ENCODE measurements at places on chromosomes 12 and 14.

GRCh38 chr14:99215277-99215676 is 56.7 kb downstream of the BCL11B start:
- DNase-seq, result no peak

- DNase-seq, result no peak
Observed at GRCh38 chr14:91184559-91184958, 59.9 kb downstream of the GPR68 start.

GRCh38 chr12:89236237-89236636 is 116.1 kb downstream of the DUSP6 start:
- no peak for DNase-seq

GRCh38 chr14:22427771-22428231 is 161.2 kb downstream of the DAD1 start:
- no peak for DNase-seq

GRCh38 chr14:104460791-104461651 is 118.5 kb upstream of the C14orf180 start:
- DNase-seq, result no peak

DNA sequence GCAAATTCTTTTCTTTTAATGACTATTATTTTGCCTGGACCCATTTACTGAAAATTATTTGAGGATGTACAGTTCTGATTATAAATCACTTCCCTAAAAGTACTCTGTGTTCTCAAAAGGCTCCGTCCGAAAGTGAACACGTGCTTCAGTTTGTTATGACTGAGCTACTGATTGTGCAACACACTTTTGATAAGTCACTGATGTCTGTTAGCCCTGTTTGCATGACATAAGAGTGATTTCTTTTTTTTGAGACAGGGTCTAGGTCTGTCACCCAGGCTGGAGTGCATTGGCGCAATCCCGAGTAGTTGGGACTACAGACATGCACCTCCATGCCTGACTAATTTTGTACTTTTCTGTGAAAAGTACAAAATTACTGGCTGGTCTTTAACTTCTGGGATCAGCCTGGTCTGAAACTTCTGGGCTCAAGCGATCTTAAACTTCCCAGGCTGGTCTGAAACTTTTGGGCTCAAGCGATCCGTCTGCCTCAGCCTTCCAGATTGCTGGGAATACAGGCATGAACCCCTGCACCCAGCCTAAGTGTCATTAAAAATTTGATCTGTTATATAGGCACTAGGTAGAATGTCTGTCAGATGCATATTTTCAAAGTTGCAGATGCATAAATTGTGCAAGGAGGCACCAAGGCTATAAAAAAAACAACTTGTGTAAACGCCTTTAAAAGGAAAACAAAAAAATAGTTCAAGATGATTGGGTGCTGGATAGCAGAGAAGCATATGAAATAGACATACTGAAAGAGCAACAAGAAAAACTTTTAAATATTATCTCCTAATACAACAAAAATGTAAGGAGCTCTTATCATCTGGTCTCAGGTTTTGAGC is 111.5 kb downstream of the SRGAP1 start:
- no peak for DNase-seq

DNA sequence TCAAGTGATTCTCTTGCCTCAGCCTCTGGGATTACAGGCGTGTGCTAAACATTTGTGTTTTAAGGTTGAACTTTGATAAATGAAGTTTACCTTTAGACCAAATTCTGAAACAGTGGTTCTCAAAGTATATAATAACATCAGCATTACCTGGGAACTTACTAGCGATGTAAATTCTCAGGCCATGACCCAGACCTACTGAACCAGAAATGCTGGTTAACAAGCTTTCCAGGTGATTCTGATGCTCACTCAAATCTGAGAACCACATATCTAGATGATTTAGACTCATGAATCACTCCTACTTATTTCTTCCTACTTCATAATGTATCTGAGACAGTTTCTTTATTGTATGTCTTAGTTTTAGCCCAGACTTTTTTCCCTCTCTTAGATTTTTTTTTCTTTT is 43.6 kb downstream of the RAD51B start:
- no peak for DNase-seq

DNA sequence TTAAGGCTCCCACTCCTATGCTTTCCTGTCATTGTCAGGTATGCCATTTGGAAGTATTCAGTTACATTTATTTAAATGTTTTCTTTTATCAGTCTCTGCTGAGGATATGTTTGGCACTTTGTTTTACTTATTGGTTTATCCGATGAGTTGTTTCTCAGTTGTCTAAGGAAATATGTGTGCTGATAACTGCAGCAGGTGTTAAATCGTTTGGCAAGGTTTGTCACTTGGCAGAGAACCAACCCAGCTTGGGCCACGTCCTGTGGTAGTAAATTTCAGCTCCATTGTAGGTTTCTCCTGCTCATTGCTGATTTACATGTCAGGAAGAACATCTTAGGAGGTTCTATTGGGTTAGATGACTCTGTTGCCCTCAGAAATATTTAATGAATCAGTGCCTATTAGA is 22.0 kb upstream of the MGST1 start:
- peak; percentile 30 for DNase-seq

- DNase-seq, result no peak
Observed at GRCh38 chr14:41666301-41666700, 59.6 kb downstream of the LRFN5 start.

DNA sequence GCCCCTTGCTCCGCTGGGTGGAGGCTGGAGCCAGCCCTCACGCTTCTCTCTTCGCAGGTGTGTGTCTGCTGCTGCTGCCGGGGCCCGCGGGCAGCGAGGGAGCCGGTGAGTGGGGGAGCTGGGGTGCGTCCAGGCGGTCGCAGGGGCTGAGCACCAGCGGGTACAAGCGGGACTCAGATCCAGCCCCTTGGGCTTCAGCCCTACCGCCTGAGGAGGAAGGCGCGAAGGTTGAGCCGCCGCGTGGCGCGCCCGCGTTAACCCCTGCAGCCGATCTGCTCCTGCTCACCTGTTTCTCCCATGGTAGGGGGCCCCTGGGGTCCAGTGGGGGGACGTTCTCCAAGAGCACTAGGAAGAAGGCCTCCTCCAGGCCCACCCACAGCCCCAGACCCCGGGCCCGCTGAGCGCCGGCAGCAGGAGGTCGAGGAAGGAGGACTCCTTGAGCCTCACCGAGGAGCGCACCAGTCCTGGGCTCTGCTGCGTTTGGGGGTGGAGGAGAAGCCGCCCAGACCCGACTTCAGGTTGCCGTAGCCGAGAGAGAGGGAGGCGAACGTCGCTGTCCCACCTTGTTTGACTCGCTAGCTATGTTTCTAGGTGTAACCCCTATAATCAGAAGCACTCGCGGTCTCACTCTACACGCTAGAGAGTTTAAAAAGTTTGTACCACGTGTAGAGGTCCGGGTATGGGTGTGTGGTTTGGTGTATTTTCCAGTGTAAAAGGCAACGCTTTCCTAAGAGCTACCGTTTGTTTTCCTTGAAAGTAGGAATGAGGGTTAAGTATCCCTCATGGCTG is 834 bp downstream of the COCH start:
- no peak for DNase-seq

GRCh38 chr12:127761880-127762279 is 505.1 kb upstream of the TMEM132C start:
- no peak for DNase-seq

GRCh38 chr14:37411079-37411735 is 183.8 kb downstream of the FOXA1 start:
- DNase-seq, result no peak

DNA sequence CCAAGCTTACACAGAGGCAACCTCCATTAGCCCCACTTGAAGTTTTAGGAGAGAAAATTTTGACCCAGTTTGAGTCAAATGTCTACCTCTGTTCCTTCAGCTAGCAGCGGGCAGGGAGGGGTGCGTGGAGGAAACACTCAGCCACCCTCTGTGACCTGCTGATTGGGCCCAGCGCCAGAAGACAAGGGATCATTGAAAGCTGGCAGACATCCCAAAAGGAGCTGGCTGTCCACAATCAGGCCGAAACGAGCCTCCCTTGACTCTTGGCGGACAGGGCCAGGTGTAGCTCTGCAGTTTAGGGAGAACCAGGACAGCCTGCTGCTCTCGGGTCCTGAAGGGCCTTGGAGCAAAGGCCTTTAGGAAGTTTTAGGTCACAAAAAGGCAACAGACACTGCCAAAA is 41.3 kb downstream of the CD9 start:
- no peak for DNase-seq

DNA sequence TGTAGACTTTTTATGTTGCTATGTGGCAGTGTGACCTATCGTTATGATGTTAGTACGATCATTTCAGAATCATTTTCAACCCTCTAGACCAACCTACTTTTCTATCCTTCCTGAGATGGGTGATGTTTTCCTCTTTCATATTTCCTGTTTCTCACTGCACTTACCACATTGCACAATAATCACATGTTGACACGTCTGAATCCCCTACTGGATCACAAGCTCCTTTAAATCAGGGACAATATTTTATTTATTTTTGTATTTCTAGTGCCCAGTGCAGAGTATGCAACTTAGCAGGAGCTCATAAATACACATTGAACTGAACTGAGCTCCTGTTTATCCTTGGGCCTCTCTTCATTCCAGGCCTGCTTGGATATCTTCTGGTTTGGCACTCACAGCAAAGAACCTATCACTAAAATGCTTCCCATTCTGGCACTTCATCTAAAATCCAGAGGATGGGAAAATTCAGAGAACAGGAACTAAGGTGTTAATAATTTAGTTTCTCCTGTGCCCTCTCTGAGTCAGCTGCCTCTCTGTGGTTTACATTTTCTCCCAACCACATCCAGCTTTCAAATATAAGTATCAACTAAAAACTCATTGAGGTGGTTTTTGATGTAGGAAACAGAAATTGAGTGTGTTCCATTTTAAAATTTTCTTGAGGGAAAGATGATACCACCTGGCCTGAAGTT is 69.4 kb upstream of the DYRK2 start:
- DNase-seq, result no peak

GRCh38 chr12:68018315-68018714 is 29.1 kb downstream of the IFNG-AS1 start:
- DNase-seq, result no peak

DNA sequence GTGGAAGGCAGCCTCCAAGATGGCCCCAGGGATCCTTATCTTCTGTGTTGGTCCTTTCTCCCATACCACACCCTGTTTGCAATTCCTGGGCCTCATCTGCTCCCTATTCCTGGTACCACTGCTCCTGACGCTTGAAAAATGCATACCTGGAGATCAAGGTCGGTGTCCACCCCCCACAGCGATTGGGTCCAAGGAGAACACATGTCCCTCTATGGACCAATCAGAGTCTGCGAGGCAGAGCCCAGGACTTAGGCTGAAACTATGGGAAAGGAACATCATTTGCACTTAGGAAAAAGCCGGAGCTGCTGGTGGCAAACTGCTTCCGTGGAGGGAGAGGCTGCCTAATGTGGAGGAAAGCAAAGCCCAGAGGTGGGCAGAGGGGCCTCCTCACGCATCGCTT is 33.3 kb upstream of the ITPK1 start:
- DNase-seq, result no peak

DNA sequence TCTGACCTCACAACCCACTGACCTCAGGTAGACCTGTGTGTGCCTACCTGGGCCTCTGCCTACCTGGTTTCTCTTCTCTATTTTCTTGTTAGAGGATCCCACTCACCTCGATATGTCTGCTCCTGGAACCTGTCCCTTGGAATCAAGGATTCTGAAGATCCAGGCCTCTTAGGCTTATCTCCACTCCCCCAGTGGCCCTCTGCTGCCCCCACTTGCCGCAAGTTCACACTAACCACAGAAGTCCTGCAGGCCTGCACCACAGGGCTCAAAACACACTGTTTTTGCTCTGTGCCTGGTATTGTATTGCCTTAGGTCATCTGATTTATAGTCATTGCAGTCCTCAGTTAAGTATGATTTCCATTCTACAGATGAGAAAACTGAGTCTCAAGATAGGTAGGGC is 15.3 kb upstream of the NRXN3 start:
- DNase-seq, result no peak

GRCh38 chr12:66251049-66251448 is 51.2 kb upstream of the HELB start:
- DNase-seq, result no peak

GRCh38 chr14:76126076-76126475 is 25.6 kb upstream of the GPATCH2L start:
- no peak for DNase-seq

GRCh38 chr12:102438047-102438826 is 42.1 kb downstream of the IGF1 start:
- no peak for DNase-seq

DNA sequence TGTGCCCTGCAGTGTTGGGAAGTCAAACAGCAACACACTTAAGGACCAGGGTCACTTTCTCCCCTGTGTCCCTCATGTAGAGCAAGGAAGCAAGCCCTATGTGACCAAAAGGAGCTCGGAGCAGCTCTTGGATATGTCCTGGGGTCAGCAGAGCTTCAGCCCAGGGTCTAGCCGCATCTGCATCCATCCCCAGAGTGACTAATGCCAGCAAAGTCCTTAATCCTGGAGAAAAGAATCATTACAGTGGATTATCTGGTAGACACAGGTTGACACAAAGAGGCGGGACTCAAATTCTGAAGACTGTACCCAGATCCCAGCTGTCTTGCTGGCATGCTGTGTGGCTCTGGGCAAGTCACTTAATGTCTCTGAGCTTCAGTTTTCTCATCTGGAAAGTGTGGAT is 239.1 kb upstream of the PWP1 start:
- no peak for DNase-seq

DNA sequence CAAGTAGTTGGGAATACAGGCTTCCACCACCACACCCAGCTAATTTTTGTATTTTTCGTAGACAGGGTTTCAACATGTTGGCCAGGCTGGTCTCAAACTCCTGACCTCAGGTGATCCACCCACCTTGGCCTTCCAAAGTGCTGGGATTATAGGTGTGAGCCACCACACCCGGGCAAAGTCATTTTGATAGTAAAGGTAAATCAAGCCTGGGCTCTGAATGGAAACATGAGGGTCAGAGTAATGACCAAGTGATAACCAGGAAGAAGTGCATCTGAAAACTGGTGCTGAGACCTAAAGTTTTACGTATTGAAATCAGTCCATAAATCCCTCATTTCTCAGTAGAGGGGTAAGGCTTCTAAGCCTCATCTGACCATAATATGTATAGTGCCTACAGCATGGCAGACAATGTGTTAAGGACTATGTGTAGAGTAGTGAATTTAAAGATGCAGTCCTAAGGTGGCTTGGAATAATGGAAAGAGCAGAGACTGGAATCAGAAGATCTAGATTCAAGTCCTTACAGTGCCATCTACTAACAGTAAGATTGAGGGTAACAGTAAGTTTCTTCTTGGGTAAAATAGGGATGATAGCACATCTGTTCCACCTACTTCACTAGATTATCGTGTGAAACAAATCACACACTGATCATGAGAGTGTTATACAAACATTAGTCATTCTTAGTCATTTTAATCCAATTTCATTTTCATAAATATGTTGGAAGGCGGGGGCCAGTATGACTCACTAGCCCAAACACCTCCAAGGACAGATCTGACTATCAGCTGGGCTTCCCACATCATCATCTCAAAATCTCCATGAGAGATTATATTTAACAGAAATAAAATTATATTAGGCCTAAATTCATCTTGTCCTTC is 11.2 kb downstream of the MAP4K5 start:
- DNase-seq, result no peak

GRCh38 chr12:94207849-94208621 is 59.7 kb downstream of the PLXNC1 start:
- no peak for DNase-seq

Data from NCI-H1694 treated with DMSO at 0.1 percent for 48 hours (cell line).